ENCODE measurements at places on chromosomes 3 and 15. TPM values are rescaled to one million over a fixed set of nuclear protein-coding genes. Genes with fewer than 3 reads are reported as not detected.

Gene EOMES
- total RNA-seq: not detected

GRCh38 chr15:63436872-63437375 is 55.3 kb upstream of the CA12 start:
- DNase-seq: peak; percentile 87

GRCh38 chr3:126053949-126054569 is 29.9 kb downstream of the SLC41A3 start:
- DNase-seq: no peak

DNA sequence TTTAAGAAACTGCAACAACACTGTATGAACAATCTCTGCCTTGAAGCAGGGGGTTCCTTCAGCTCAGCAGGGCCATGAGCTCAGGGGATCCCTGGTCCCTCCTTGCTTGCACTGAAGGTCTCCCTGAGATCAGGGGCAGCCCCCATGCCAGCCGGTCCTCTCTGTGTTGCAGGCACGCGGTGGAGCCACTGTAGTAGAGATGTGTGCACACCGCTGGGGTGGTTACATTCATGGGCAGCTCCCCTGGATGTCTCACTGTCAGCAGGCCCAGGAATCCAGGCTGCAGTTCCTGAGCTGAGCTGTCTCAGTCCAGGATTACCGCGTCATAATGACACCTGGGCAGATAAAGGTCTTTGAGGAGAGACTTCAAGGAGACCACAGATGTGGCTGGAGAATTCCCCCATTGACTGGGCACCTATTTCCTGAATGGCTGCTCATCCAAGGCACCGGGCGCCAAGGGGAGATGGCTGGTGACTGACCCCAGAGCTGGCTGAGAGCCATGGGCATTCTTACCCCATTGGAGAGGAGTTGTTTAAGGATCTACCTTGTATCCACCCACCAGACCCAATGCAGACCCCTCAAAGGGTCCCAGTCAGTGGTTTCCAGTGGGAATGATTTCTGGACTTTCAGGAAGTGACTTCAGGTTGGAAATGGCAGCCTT is 10.4 kb upstream of the KLF13 start:
- no peak for DNase-seq

- peak; percentile 95 for DNase-seq
These were observed 2.3 kb upstream of the MBNL1 start for GRCh38 chr3:152266221-152266995.

DNA sequence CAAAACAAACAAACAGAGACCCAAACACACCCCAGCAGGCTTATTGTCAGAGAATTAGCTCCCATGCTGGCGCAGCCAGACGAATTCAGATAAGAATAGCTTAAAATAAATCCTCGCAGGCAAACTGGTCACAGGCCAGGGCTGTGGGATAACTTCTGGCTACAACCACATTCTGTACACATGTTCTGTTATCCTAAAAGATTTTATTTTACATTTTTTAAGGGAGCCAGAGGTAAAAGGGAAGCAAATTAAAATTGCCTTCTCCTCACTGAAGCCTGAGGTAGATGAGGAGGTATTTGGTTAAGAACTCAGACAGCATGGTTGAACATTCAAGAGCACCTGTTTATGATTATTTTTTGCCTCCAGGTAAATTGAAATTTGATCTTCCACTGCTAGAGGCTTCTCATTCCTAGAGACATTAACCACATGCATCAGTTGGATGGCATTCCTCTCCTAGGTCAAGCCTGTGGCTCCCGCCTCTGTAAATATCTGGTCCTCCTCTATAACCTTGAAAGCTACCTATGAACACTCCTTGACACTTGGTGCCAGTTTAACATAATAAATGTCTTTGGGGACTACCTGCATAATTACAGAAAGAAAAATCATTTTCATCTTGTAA is 190.3 kb downstream of the SATB1 start:
- DNase-seq: no peak

Gene TRAIP
- 12.8 TPM for total RNA-seq

DNA sequence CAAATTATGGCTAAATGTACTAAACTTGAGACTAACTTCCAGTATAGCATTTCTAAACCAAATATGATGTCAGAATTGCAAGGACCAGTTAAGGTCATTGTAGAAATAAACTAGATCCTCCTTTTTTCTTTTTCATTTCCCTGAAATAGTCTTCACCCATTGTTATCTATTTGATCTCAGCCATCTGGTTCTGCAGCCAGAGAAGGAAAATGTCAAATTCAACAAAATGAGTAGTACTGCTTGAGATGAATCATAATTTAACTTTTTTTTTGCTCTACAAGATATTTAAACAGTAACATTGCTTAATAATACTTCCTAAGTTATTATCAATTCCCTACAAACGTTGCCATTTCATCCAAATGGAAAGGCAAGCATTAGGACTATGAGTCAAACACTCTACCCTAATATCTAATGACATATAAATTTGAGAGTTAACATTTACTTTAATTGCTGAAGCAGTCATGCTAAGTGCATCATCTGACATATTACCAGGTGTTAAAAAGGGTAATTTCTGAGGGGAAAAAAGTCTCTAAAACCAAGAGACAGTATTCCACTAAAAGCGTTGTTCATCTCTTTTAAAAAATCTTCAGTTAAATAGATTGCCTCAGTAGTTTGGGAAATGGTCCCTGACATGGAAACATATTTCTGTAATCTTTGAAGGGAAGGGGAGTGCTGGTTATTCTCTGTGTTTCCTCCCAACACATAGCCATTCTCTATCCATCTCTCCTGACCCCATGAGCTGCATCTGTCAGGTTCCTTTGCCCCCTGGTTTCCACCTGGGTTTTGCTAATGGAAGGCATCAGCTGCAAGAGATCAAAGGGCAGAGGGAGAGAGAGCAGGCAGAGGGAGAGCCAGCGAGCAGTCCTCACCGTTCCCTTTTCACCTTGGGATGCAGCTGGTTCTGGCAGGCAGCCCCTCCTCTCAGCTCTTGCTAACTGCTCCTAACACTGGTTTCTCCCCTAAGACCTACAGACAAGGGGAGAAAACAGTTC is 138.5 kb downstream of the ARPP21 start:
- DNase-seq: no peak

- DNase-seq: no peak
These were observed 374.0 kb upstream of the CBLB start for GRCh38 chr3:106242781-106243180.

Gene FBXL22
- total RNA-seq: 1.0 TPM
